ENCODE measurements at places on chromosomes 2 and 18.

GRCh38 chr2:86750240-86750839, 30.2 kb downstream of the RMND5A start:
- no peak for DNase-seq

DNA sequence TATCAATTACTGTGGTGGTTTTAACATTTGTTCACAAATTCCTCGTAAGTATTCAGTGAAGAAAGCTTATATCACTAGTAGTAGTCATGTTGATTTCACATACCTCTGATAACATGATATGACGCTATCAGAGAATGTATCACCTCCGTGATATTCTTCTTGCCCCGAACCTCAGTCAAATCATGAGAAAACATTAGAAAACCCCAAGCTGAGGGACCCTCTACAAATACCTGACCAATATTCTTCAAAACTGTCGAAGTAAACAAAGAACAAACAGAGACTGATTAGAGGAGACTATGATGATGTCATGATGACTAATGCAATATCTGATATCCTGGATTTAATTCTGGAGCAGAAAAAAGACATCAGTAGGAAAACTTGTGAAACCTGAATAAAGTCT, 85.6 kb upstream of the SPOPL start:
- DNase-seq = no peak

GRCh38 chr2:1283020-1283801, 130.1 kb upstream of the TPO start:
- DNase-seq = no peak

- peak; percentile 64 for DNase-seq
Measured at GRCh38 chr2:204260162-204260877, 285.0 kb upstream of the PARD3B start.
